A172 (cell line): ENCODE measurements at places on chromosomes 16 and 17. TPM values are rescaled to one million over a fixed set of nuclear protein-coding genes. Genes with fewer than 3 reads are reported as not detected.

ESRP2 gene
- total RNA-seq: 0.45 TPM in 1 of 2 replicates, not detected in the other

CACNA1G gene
- total RNA-seq: 0.17 and 0.81 TPM in 2 replicates

TMC7 gene
- 0.84 and 1.2 TPM in 2 replicates for total RNA-seq

FOXC2 gene
- 1.3 and 2.3 TPM in 2 replicates for total RNA-seq

GRCh38 chr16:73347500-73348375 lies 299.8 kb upstream of the ZFHX3 start:
- DNase-seq: no peak
